Activated T-helper 17 cell treated with anti-CD3 and anti-CD28 coated beads, Interleukin-2, amount 50 U/mL, for 72 hours (primary cell): ENCODE measurements at places on chromosomes 1 and 21. TPM values are rescaled to one million over a fixed set of nuclear protein-coding genes. Genes with fewer than 3 reads are reported as not detected.
A peak's percentile ranks its signal among the peaks of the same experiment; 100 is the strongest.

DNA sequence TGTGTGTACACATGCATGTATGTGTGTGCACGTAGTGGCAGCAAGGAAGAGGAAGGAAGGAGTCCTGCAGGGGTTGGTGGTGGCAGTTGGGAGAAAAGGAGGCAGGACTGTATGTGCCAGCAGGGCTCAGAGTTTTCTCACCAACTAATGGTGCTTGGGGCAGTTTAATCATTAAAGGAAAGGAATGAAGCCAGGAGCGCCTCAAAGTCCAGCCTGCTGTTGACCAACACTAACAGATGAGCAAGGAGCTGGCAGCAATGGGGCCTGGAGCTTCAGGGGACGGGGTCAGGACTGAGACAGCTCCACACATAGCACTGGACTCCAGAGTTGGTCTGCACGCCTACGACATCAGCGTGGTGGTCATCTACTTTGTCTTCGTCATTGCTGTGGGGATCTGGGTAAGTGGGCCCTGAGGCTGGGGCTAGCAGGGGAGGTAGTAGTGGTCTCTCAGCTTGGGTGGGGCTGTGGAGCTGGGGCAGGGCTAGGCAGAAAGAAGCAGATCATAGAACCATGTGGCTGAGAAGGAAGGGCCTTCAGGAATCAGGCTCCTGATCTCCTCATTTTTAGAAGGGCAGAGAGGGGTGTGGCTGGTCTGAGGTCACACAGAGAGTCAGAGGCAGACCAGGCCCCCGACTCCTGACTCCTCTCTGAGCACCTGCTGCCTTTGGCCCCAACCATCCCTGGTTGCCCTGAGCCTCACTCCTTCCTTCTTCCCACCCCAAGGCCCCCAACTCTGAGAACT, at the start of gene SLC5A9:
TSS of gene SLC5A9 (plus strand) at position 216 of the 742 bp plus-strand sequence. CDS start at position 237, 21 bp downstream.
- ATAC-seq = no peak

- ATAC-seq = no peak
Measured at GRCh38 chr1:229070168-229070567, 200.7 kb upstream of the RAB4A start.

GRCh38 chr1:116290085-116290705, 82.8 kb upstream of the ATP1A1 start:
- no peak for ATAC-seq

DNA sequence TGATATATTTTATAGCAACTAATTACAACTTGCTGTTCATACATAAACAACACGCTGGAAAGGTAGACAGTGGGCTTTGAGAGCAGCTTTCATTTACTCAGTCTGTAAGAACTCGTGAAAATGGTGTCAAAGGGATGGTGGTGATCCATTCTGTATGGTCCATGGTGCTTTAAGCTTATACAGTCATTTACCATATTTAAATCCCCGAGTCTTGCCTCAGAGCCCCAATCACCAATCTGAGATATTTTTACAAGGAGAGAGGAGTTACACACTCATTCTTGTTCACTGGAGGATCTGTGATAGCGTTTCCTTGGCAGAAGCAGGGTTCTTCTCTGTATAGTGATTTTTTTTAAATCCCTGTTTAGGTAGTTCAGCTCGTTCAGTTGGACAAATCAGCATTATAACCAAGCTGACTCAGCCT, 694.6 kb downstream of the USP25 start:
- ATAC-seq = no peak

DNA sequence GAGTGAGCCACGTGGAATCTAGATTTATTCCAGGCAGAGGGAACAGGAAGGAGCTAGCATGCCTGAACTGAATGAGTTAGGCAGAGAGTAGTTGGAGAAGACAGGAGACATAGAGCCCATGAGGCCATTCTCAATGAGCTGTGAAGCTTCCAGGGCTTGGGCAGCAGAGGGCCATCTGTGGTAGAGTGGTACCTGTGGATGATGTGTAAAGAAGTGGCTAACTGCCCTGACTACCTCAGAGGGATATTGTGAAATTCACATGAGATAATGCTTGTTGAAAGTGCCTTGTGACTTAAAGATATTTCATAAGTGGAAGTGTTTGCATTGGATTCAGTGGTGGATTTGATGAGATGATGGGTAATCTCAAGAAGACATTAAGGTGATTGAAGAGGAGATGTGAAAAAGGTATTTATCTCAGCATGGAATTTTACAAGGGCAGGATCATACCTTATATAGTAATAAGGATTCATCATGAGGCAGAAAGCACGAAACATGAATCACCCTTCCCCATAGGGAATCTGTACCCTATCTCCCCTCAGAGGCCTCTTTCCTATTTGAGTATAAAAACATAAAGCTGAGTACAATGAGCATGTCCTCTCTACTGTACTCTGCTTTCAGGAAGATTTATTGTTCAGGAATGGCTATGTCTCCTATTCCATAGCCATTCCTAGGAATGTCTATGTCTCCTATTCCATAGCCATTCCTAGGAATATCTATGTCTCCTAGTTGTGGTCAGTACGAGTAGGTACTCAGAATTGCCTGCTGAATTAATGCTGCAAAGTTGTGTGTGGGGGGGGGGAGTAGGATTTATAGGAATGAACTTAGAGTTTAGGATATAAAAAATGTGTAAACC, 146.8 kb downstream of the PAPPA2 start:
- no peak for ATAC-seq

DNA sequence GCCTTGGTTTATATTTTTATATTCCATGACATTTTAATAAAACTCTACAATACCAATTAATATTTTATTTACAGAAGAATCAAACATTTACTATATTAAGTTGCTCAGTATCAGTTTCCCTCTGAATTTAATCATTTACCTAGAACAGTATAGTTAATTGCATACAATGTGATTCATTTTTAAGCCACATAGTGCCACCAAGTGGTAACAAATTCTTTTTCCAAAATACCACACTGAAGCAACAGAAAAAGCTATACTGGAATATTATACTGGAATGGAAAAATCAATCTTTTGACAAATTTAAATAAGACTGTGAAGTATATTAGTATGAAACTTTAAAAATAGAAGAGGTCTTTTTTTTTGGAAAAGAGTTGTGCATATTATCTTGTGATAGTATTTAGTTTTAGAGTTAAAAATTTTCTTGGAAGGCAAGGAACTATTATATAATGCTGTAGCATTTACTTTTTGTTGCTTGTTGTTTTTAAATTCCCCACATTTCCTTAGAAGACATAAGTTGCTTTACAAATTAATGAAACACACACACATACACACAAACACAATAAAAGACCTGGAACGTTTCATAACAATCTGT, 57.3 kb downstream of the ZNF644 start:
- ATAC-seq = no peak

- no peak for ATAC-seq
Measured at GRCh38 chr1:245128381-245129101, 26.2 kb upstream of the KIF26B start.

- no peak for ATAC-seq
Measured at GRCh38 chr1:221605569-221605968, 136.3 kb downstream of the DUSP10 start.

- no peak for ATAC-seq
Measured at GRCh38 chr1:52970149-52970548, 43.1 kb downstream of the SCP2 start.

DNA sequence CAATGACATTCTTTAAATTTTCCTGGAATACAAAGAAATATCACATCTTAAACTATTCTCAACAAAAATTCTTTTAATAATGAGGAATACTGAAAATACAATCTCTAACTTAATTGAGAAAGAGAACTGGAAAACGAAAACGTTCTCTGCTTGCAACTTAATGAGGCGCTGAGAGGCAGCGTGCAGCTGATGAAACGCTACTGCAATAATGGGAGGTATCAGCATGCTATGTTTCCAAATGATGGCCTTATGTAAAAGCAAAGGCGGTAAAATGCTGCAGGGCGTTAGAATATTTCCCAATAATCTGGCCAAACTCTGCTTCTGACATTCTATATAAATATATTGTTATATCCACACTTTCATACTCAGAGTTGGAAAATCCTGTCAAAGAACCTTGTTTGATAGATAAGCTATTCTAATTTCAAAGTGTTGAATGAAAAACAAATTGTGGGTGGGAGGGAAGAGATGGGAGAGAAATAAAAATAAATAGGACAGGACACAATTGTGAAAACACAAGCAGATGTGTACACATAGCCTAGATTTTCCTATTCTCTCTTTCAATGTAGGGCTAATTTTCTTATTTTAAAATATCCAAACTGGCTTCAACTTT, 70.9 kb downstream of the APP start:
- no peak for ATAC-seq

- ATAC-seq = no peak
Measured at GRCh38 chr1:25033828-25034705, 104.0 kb upstream of the RUNX3 start.

DNA sequence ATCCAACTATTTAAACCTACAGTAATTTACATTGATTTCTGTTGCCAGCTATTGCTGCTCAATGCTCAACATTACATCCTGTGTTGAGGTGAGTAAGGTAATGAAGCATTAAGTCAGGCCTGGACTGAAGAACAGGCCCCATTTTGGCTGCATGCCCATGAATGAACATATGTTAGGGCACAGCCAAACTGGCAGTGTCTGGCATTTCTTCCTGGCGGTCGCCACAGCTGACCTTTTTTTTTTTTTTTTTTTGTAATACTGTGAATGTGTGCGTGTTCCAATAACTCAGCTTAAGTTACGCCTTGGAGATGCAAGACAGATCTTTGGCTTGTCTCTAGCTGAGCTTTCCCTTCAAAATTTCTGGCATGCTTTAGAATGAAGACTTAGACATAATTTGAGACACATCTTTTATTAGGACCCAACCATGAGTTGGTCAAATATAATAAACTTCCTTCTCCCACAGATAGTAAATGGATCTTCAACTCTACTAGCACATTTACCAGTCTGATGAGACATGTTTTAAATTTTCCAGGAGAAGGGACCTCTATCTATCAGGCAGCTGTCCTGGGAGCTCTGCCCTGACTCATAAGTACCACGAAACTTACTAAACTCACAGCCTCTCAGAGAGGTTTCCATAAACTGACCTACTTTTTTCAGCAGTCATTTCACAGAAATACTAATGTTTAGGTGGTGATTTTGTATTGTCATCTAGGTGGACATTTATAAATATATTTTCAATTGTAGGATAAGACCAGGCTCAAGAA, 341.1 kb upstream of the RUNX1 start:
- peak; percentile 70 for ATAC-seq

DNA sequence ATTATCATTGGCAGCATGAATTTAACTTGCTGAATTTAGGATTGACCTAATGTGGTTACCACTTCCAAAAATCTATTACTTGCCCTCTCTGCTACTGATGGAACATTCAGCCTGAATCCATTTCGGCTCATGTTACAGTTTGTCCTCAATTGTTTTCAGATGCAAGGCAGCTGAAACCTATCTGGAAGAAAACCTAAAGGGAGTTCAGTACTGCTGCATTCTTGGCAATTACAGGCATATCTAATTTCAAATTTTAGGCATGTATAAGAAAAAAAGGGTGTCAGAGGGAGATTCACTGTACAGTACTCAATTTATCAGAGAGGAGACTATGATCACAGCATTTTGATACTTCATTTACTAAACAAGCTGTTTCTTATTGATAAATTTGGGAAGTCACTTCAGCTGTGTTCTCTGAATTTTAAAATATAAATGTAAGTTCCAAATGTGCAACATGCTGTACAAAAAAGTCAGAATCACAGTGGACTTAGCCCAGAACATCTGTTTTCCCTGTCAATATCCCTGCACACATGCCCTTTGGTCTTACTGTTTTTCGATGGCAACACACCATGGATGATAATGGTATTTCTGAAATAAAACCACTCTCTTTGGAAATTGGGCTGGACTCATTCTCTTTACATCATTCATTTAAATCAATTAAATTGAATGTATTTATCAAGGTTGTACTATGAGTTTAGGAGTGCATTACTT, 651.6 kb upstream of the ADGRL4 start:
- ATAC-seq = no peak

- ATAC-seq = no peak
Measured at GRCh38 chr1:212447478-212447877, 14.8 kb downstream of the NENF start.

DNA sequence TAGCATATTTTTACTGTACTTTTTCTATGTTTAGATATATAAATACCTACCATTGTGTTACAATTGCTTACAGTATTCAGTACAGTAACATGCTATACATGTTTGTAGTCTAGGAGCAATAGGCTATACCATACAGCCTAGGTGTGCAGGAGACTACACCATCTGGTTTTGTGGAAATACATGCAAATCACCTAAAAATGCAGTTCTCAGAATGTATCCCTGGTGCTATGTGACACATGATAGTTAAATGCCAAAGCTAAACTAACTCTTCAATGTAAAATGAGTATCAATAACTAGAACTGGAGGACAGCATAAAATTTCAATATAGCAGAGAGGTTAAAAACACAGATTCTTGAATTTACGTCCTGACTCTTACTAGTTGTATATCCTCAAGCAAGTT, 14.8 kb downstream of the NUCKS1 start:
- ATAC-seq = peak; percentile 88

- no peak for ATAC-seq
Measured at GRCh38 chr1:40766017-40766416, 17.6 kb upstream of the KCNQ4 start.

DNA sequence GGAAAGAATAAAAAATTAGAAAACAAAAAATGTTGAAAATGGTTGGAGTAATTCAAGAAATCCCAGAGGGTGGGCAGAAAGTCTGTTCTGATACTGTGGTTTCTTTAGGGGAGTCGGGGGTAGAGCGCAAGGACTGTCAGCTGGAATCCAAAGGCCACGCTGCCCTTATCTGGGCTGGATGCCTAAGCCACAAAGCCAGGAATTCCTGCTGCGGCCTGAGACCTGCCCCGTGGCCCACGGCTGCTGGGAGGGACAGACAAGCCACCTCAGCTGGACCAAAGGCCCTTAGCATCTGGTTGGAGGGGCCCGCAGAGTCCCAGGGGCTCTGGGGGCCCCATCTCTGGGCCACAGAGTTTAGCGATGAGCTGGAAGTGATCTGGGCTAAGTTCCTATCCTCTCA, 60.2 kb downstream of the DMRTB1 start:
- ATAC-seq = no peak

- ATAC-seq = peak; percentile 45
Measured at GRCh38 chr1:222182641-222183040, 365.3 kb downstream of the HHIPL2 start.

DNA sequence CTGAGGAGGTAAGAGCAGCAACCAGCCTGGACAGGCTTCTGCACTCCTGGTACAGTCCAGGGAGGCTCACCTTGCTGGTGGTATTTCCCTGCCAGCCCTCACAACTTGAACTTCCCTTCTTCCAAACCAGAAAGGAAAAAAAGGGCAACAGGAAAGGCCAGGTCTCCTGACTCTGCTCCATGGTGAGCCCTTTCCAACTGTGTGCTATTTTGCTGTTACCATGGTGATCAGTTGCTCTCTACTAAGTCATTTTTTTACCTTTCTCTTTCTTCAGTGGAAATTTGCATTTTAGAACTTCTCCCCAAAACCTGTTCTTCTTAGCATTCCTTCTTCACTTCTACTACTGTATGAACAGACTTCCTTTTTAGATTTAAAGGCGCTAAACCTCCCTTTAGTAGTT, 164.3 kb downstream of the GRIK1 start:
- ATAC-seq = no peak

- no peak for ATAC-seq
Measured at GRCh38 chr1:199399996-199400724, 627.4 kb upstream of the NR5A2 start.

Gene TRIM46
- 16.6 TPM for total RNA-seq

Gene SPATA21
- total RNA-seq = not detected

Gene IRF6
- 0.35 TPM for total RNA-seq

Gene RNU1-3
- 1,202 TPM for total RNA-seq

Gene TTC22
- 10.6 TPM for total RNA-seq

Gene HSD3B1
- not detected for total RNA-seq

Gene GJB5
- not detected for total RNA-seq

Gene FBXO2
- 4.0 TPM for total RNA-seq

Gene VTCN1
- not detected for total RNA-seq
